ENCODE measurements at places on chromosomes 5 and 9.

GRCh38 chr9:20373263-20373662, 249.0 kb downstream of the MLLT3 start:
- no peak for DNase-seq

- no peak for DNase-seq
Observed at GRCh38 chr9:95816716-95817115, 58.8 kb upstream of the ERCC6L2 start.

DNA sequence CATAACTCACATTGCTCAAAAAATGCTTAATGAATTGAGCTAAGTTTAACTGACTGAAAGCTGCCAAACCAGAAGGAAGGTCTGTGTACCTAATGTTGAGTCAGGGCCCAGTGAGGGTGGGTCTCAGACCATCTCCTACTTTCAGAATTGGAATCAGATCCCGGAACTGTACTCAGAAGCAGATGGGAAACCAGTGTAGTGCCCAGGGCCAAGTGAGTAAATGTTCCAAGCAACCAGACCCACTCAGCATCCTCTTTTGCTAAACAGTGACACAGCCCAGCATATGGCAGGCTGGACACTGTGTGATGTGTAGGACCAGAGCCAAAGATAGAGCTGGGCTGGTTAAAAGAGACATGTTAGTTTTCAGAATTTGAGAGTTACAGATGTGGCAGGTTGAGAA, 94.1 kb downstream of the PLCXD3 start:
- no peak for DNase-seq

- no peak for DNase-seq
Observed at GRCh38 chr5:66144834-66145390, 812 bp downstream of the SREK1 start.

Measured in activated T-helper 1 cell treated with anti-CD3 and anti-CD28 coated beads, Interleukin-2, amount 50 U/mL, for 16 hours (primary cell).